ENCODE measurements at places on chromosomes 7 and 10.
A peak's percentile ranks its signal among the peaks of the same experiment; 100 is the strongest.

DNA sequence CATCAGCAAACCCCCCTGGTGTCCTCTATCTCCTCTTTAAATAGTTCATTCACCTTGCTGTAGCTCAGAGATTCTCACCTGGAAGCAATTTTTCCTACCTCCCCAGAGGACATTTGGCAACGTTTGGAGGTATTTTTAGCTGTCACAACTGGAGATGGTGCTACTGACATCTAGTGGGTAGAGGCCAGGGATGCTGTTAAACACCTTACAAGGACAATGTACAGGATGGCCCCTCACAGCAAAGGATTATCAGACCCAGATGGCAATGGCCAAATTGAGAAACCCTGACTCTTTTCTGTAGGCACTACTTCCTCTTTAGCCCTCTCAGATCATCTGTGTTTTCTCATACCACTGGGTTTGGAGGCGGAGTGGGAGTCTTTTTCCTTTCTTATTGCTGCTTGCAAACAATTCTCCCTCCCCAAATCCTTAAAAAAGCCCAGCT is 13.2 kb upstream of the TRA2A start:
- no peak overlapping the region for H3K27ac ChIP-seq
- H3K27me3 ChIP-seq: no peaks in the 10 kb centered on the region
- H3K4me1 ChIP-seq: no peaks in the 10 kb centered on the region
- no peaks in the 10 kb centered on the region for H3K36me3 ChIP-seq
- H3K4me3 ChIP-seq: no peak overlapping the region

- no peak overlapping the region for H3K4me3 ChIP-seq
- H3K36me3 ChIP-seq: no peaks in the 10 kb centered on the region
- no peaks in the 10 kb centered on the region for H3K27me3 ChIP-seq
- H3K27ac ChIP-seq: no peak overlapping the region
- no peak for DNase-seq
- H3K4me1 ChIP-seq: no peaks in the 10 kb centered on the region
Measured at GRCh38 chr7:54917613-54918391, 101.0 kb upstream of the EGFR start.

- no peaks in the 10 kb centered on the region for H3K27me3 ChIP-seq
- no peaks in the 10 kb centered on the region for H3K36me3 ChIP-seq
- H3K27ac ChIP-seq: no peak overlapping the region
- H3K4me1 ChIP-seq: no peaks in the 10 kb centered on the region
Measured at GRCh38 chr7:15621468-15621867, 59.7 kb upstream of the AGMO start.

- no peaks in the 10 kb centered on the region for H3K27me3 ChIP-seq
- peaks cover 13% of the 10 kb centered on the region for H3K4me1 ChIP-seq
- H3K36me3 ChIP-seq: no peaks in the 10 kb centered on the region
- no peak for DNase-seq
- no peak overlapping the region for H3K27ac ChIP-seq
- H3K4me3 ChIP-seq: no peak overlapping the region
Measured at GRCh38 chr7:41786944-41787343, 84.1 kb upstream of the INHBA start.

- DNase-seq: no peak
- H3K27me3 ChIP-seq: no peaks in the 10 kb centered on the region
- no peak overlapping the region for H3K27ac ChIP-seq
- H3K36me3 ChIP-seq: peaks cover 2% of the 10 kb centered on the region
- peaks cover 7% of the 10 kb centered on the region for H3K4me1 ChIP-seq
Measured at GRCh38 chr10:44956717-44957706, 2.6 kb upstream of the RASSF4 start.

DNA sequence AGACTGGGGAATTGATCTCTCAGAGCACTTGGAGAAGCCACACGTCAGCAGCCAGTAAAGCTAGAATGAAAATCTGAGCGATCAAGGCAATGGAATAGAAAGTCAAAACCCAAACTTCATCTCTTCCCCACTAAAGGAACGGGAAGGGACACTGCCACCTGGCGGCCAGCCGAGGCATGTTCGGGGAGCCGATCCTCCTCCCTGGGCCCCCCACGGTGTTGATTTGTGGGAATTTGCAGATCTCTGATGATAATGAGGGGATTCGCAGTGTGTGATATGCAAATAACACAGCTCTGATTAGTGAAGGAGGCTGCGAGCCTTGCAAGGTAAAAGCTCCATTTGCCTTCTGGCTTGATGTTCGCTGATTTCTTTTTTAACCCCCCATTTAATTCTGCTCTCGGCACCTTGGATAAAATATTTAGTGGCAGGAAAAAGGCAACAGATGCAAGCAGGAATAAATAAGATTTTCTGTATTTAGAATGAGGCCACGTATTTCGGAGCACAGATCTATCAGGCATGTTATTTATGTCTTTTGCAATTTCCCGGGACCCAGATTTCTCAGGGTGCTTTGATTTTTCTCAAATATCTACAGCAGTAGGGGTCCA is 258.6 kb downstream of the PAXIP1 start:
- H3K27ac ChIP-seq: no peak overlapping the region
- DNase-seq: no peak
- H3K27me3 ChIP-seq: no peaks in the 10 kb centered on the region
- H3K4me3 ChIP-seq: no peak overlapping the region
- no peaks in the 10 kb centered on the region for H3K36me3 ChIP-seq

- no peaks in the 10 kb centered on the region for H3K36me3 ChIP-seq
- no peak for DNase-seq
- H3K27me3 ChIP-seq: no peaks in the 10 kb centered on the region
- no peak overlapping the region for H3K4me3 ChIP-seq
Measured at GRCh38 chr10:3924344-3924743, 139.3 kb upstream of the KLF6 start.

GRCh38 chr7:148144827-148145226 is 445.7 kb upstream of the C7orf33 start:
- no peaks in the 10 kb centered on the region for H3K36me3 ChIP-seq
- H3K27me3 ChIP-seq: no peaks in the 10 kb centered on the region

DNA sequence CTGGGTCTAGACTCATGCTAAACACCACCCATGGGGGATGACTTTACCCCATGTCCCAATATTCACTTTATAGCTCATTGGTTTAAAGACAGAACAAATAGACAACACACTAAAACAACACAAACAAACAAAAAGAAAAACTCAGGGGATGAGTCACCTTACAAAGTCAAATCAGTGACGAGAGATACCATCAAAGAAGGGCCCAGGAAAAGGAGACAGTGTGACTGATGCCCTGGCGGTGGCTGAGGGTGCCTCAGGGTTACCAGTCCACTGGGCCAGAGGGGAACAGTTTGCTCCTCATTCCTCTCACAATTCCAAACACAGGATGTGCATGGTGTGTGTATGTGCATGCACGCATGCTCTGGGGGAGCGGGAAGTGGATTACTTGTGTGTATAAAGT is 171.3 kb upstream of the PRKCQ start:
- no peaks in the 10 kb centered on the region for H3K36me3 ChIP-seq
- no peaks in the 10 kb centered on the region for H3K4me1 ChIP-seq
- DNase-seq: no peak
- no peak overlapping the region for H3K27ac ChIP-seq
- H3K27me3 ChIP-seq: no peaks in the 10 kb centered on the region

DNA sequence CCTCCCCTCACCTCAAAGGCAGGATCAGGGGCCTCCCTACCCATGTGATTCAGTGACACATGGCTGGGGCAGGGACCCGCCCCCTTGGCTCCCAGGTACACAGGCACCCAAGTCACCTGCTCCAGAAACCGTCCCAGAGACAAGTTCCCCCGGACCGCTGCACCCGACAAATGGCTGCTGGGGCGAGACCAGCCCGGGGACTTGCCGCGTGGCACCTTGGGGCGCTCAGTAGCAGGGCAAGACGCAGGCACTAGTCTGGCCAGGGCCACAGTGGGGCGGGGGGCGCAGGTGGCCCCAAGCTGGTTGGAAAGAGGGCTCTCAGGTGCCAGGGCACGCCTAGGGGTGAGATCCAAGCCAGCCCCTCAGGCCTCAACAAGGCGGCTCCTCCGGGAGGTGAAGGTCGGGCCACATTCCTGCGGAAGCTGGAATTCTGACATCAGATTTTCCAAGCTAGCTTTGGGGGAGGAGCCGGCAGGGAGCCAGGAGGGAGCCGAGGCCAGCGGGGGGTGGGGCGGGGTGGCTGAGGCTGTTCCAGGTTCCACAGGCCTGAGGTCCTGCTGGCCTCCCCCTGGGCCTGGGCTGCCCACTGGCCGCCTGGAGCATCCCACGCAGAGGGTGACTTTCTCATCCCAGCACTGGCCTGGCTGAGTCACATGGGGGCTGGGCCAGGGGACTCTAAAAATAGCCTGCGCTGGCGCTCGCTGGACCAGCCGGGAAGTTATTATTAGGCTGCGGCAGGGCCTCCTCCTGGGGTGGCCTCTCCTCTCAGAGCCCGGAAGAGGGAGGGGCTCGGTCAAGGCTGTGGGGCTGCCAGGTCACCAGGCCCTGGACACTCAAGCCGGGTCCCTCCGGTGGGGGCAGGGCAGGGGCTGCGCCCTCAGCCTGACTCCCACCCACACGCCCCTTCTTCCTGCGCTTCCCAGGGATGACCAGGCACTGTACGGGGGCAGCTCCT is 20.5 kb upstream of the INPP5A start:
- no peaks in the 10 kb centered on the region for H3K27me3 ChIP-seq
- peak overlapping the region; percentile 48 for H3K27ac ChIP-seq
- no peaks in the 10 kb centered on the region for H3K36me3 ChIP-seq
- peak; percentile 96 for DNase-seq
- no peak overlapping the region for H3K4me3 ChIP-seq

- no peak overlapping the region for H3K27ac ChIP-seq
- H3K4me3 ChIP-seq: no peak overlapping the region
Measured at GRCh38 chr10:99921948-99922347, 87.8 kb downstream of the DNMBP start.

- H3K4me3 ChIP-seq: no peak overlapping the region
- no peak overlapping the region for H3K27ac ChIP-seq
- no peaks in the 10 kb centered on the region for H3K4me1 ChIP-seq
- H3K36me3 ChIP-seq: no peaks in the 10 kb centered on the region
- H3K27me3 ChIP-seq: no peaks in the 10 kb centered on the region
- DNase-seq: no peak
Measured at GRCh38 chr7:41142904-41143473, 559.9 kb downstream of the INHBA start.

- H3K27me3 ChIP-seq: no peaks in the 10 kb centered on the region
- no peaks in the 10 kb centered on the region for H3K36me3 ChIP-seq
- H3K27ac ChIP-seq: no peak overlapping the region
- peaks cover 4% of the 10 kb centered on the region for H3K4me1 ChIP-seq
Measured at GRCh38 chr10:16986082-16986405, 143.6 kb downstream of the CUBN start.

DNA sequence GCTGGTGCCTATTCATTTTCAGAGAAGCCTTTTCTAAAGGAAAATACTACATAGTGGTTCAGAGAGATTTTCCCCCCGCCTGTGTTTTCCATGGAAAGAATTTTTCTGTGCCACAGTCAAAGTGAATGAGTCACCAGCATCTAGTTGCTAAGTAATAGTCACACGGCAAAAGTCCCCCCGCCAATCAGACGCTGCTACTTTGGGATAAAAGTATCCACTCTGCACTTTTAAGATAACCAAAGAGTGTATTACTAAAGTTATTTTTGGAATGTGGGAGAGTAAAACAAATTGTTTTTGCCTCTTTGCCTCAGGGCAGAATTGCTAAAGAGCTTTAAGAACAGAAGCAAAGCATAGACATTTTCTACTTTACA is 23.5 kb downstream of the ABLIM1 start:
- H3K4me1 ChIP-seq: peaks cover 3% of the 10 kb centered on the region
- DNase-seq: peak; percentile 86
- H3K27ac ChIP-seq: no peak overlapping the region
- H3K27me3 ChIP-seq: no peaks in the 10 kb centered on the region

DNA sequence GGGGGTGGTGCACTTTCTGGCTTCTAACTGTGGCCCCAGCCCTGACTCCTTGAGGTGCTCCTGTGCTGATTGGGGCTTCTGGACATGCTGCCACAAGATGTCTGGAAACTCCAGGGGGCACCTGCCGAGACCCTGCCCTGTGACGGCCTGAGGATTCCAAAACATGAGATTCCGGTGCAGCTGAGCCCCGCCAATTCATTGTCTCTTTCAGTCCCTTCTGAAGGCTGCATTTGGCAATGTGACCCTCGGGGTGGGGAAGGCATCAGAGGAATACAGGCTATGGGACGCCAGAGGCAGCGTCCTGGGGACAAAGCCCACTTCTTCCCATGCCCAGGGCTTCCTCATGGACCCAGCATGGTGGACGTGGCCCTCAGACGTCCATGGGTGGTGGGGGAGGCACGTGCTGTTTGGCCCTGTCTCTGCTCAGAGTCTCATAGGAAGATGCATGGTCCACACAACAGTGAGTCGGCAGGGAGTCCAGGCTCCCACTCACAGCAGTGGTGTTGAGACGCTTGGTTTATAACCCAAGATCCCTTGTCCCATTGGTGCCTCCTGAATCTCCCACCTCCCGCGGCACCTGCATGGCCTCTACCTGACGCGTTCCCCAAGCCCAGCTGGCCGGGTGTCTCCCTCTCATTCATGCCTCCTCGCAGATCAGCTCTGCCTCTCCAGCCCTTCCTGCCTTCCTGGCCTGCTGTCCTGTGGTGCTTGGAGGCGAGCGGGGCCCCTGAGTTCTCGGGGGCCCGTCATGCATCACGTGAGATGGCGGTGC is 129.9 kb downstream of the WDR37 start:
- H3K4me3 ChIP-seq: no peak overlapping the region
- no peaks in the 10 kb centered on the region for H3K36me3 ChIP-seq
- peak; percentile 48 for DNase-seq
- no peaks in the 10 kb centered on the region for H3K4me1 ChIP-seq
- H3K27ac ChIP-seq: no peak overlapping the region
- H3K27me3 ChIP-seq: no peaks in the 10 kb centered on the region

GRCh38 chr10:77442699-77443189 is 194.9 kb downstream of the KCNMA1 start:
- H3K4me3 ChIP-seq: no peak overlapping the region
- H3K4me1 ChIP-seq: peaks cover 2% of the 10 kb centered on the region
- no peak overlapping the region for H3K27ac ChIP-seq
- no peaks in the 10 kb centered on the region for H3K36me3 ChIP-seq
- H3K27me3 ChIP-seq: no peaks in the 10 kb centered on the region
- DNase-seq: no peak

GRCh38 chr7:151777908-151778670 is 98.8 kb downstream of the PRKAG2 start:
- DNase-seq: peak; percentile 42
- H3K4me3 ChIP-seq: no peak overlapping the region
- H3K4me1 ChIP-seq: no peaks in the 10 kb centered on the region
- H3K27ac ChIP-seq: no peak overlapping the region
- H3K27me3 ChIP-seq: no peaks in the 10 kb centered on the region

GRCh38 chr7:130092598-130092997 is 22.3 kb downstream of the KLHDC10 start:
- no peaks in the 10 kb centered on the region for H3K36me3 ChIP-seq
- H3K4me3 ChIP-seq: no peak overlapping the region
- H3K4me1 ChIP-seq: no peaks in the 10 kb centered on the region
- no peak for DNase-seq

GRCh38 chr10:113718969-113719822 is 32.3 kb upstream of the PLEKHS1 start:
- H3K4me3 ChIP-seq: no peak overlapping the region
- no peaks in the 10 kb centered on the region for H3K27me3 ChIP-seq
- H3K36me3 ChIP-seq: peaks cover 2% of the 10 kb centered on the region
- no peak overlapping the region for H3K27ac ChIP-seq
- H3K4me1 ChIP-seq: no peaks in the 10 kb centered on the region
- no peak for DNase-seq

- H3K27ac ChIP-seq: no peak overlapping the region
- no peaks in the 10 kb centered on the region for H3K36me3 ChIP-seq
- no peak overlapping the region for H3K4me3 ChIP-seq
- no peaks in the 10 kb centered on the region for H3K4me1 ChIP-seq
- H3K27me3 ChIP-seq: no peaks in the 10 kb centered on the region
Measured at GRCh38 chr10:24556750-24557742, 166.6 kb downstream of the ARHGAP21 start.

GRCh38 chr7:44305564-44306507 is 19.6 kb downstream of the CAMK2B start:
- H3K27ac ChIP-seq: no peak overlapping the region
- no peak for DNase-seq
- no peak overlapping the region for H3K4me3 ChIP-seq
- no peaks in the 10 kb centered on the region for H3K4me1 ChIP-seq
